ENCODE measurements at places on chromosomes 16 and 17.

DNA sequence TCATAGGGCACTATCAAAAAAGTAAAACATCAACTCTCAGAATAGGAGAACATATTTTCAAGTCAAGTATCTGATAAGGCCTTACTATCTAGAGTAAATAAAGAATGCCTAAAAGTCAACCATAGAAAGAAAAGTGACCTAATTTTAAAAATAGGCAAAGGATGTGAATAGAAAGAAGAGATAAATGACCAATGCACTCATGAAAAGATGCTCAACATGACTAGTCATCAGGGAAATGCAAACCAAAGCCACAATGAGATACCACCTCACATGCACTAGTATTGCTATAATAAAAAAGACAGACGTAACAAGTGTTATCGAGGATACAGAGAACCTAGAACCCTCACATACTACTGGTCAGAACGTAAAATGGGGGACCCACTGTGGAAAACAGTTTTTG is 90.8 kb downstream of the DYNLRB2 start:
- DNase-seq: no peak

- DNase-seq: no peak
Measured at GRCh38 chr17:76995387-76996105, 127.3 kb downstream of the MGAT5B start.

DNA sequence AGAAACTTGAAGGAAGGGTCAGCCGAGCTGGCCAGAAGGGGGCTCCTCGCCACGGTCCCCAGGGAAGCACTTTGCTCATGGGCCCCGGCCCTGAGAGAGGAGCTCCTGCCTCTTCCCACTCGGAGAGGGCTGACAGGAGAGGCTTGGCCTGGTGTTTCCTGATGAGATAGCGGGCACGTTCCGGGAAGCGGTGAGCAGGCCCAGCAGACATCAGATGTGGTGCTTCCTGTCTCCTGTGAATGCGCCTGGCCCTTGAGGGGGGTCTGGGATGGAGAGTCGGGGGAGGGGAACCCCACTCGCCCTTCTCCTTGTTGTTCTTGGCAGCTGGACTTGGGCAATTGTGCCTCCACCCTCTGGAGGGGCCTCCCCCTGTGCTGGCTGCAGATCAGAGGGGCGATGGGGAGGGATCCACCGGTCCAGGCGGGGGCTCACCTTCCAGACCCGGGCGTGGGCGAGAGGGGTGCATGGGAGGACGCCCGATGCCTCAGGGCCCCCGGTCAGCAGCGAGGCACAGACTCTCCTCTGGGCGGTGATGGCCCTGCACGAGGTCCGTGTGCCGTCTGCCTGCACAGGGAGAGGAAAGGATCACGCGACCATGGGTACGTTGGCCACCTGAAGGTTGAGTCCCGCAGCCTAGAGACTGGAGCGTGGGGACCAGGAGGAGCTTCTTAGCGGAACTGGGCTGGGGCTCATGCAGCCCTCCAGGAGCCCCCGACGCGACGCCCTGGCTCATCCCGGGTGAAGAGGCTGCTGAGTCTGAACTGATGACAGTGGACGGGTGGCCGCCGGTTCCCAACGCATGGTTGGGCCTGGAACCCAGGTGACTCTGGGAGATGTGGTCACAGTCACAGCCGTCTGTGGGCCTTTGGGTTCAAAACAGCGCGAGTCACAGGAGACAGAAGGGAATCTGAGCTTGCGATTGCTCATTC is 25.4 kb downstream of the METRNL start:
- no peak for DNase-seq

- no peak for DNase-seq
Measured at GRCh38 chr16:88688013-88688778, 1.9 kb upstream of the SNAI3 start.

- peak; percentile 46 for DNase-seq
Measured at GRCh38 chr17:59004338-59005111, 102.2 kb downstream of the TRIM37 start.

- DNase-seq: no peak
Measured at GRCh38 chr17:53626286-53626685, 196.4 kb upstream of the KIF2B start.

- no peak for DNase-seq
Measured at GRCh38 chr16:921321-921905, 49.4 kb downstream of the LMF1 start.

- DNase-seq: no peak
Measured at GRCh38 chr16:88880226-88881006, 14.0 kb upstream of the PABPN1L start.

DNA sequence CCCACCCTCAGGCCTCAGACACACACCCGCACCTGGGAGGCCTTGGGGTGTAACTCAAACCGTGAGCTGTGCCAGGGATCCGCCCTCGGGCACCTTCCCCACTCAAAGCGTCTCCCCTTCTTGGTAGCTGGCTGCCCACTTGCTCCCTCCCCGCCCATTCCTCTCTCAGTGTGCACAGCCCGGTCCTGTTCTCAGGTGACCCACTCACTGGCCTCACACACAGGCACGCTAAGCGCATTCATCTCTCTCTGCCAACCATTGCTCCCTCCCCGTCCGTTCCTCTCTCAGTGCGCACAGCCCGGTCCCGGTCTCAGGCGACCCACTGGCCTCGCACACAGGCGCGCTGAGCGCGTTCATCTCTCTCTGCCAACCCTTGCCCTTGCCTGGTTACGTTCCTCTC is 20.8 kb downstream of the WDR45B start:
- no peak for DNase-seq
